ENCODE measurements at places on chromosomes 16 and 17. TPM values are rescaled to one million over a fixed set of nuclear protein-coding genes. Genes with fewer than 3 reads are reported as not detected.

The FBXW10 gene
- total RNA-seq, result 0.38 TPM

The ABI3 gene
- total RNA-seq, result 3.1 TPM

The TEKT5 gene
- 0.44 TPM for total RNA-seq

The NUP93 gene
- 81.0 TPM for total RNA-seq

The PRSS33 gene
- 2.9 TPM for total RNA-seq

The HS3ST3A1 gene
- 22.7 TPM for total RNA-seq

The KRTAP9-8 gene
- total RNA-seq, result 0.44 TPM

The CSH2 gene
- not detected for total RNA-seq

The LITAFD gene
- total RNA-seq, result not detected

The C1QL1 gene
- 11.7 TPM for total RNA-seq

The TTC19 gene
- 76.1 TPM for total RNA-seq

The DBNDD1 gene
- total RNA-seq, result 18.1 TPM

The CA7 gene
- not detected for total RNA-seq

The SOX9 gene
- total RNA-seq, result 83.6 TPM

The TMEM94 gene
- 54.9 TPM for total RNA-seq

The CSH1 gene
- total RNA-seq, result not detected

The SLC6A2 gene
- total RNA-seq, result 9.0 TPM

The JPH3 gene
- total RNA-seq, result 12.0 TPM

The GJC1 gene
- total RNA-seq, result 34.3 TPM

The SMARCD2 gene
- total RNA-seq, result 65.5 TPM

The MMP25 gene
- total RNA-seq, result 2.1 TPM

The ATP2A3 gene
- 10.7 TPM for total RNA-seq

The SGSH gene
- 20.3 TPM for total RNA-seq

The EFNB3 gene
- 10.0 TPM for total RNA-seq

The SOCS1 gene
- total RNA-seq, result 5.0 TPM

The MAPK8IP3 gene
- 107 TPM for total RNA-seq

The ABCC1 gene
- total RNA-seq, result 36.1 TPM

The MYOCD gene
- 7.9 TPM for total RNA-seq

The ITGAX gene
- total RNA-seq, result 1.8 TPM

The MRPS23 gene
- 21.9 TPM for total RNA-seq
